ENCODE measurements at places on chromosomes 6 and 20. TPM values are rescaled to one million over a fixed set of nuclear protein-coding genes. Genes with fewer than 3 reads are reported as not detected.

DNA sequence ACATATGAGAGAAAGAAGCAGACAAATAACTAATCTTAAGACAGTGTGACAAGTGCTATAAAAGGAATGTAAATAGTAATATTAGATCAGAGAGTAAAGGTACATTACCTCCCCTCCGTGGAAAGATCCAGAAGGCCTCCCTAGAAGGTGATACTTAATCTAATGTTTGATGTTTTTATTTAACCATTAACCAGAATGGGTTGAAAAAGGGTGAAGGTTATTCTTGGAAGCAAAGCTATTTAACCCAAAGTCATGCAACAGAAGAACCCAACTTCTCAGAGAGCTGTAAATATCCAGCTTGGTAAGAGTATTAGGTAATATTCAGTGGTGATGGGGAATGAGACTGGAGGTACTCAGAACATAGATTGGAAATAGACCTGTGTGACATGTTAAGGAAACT, 68.0 kb upstream of the HIVEP1 start:
- no peak for DNase-seq

GRCh38 chr6:130322673-130323268, 43.0 kb upstream of the TMEM200A start:
- peak; percentile 27 for DNase-seq

DNA sequence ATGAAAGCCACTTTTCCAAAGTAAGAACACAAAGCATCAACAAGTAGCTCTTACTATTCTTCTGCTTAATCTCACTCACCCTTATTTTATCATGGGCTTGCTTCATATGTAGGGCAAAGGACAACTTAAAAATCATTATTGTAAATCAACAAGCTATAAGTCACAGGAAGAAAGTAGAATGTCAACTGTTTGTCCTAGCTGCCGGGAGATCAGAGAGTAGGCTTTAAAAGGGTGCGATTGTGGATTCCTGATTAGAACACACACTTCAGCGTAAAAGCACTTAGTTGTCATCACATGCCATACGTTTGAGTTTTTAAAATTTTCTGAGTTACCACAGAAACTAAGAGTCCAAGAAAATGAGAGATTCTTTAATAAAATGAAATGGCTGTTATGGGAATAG, 44.4 kb upstream of the NHSL1 start:
- no peak for DNase-seq

- no peak for DNase-seq
Observed at GRCh38 chr6:33013608-33014007, 4.2 kb upstream of the HLA-DOA start.

DNA sequence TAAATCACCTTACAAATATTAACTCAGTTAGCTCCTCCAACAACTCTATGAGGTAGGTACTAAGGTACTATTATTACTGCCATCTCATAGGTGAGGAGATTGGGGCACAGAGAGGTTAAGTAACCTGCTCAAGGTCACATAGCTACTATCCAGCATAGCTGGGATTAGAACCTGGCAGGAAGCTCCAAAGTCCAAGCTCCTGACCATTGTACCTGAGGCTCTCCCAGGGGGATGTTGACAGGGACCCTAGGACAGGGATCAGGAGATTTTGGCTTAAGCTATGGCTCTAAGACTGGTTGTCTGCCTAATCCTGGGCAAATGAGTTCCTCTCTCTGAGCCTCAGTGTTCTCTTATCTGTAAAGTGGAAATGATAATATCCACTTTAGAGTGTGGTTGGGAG, 59.3 kb downstream of the HNF4A start:
- no peak for DNase-seq

GRCh38 chr6:97128507-97128906, 154.5 kb downstream of the MMS22L start:
- no peak for DNase-seq

- DNase-seq = no peak
Observed at GRCh38 chr6:33696548-33697518, 14.7 kb downstream of the UQCC2 start.

DNA sequence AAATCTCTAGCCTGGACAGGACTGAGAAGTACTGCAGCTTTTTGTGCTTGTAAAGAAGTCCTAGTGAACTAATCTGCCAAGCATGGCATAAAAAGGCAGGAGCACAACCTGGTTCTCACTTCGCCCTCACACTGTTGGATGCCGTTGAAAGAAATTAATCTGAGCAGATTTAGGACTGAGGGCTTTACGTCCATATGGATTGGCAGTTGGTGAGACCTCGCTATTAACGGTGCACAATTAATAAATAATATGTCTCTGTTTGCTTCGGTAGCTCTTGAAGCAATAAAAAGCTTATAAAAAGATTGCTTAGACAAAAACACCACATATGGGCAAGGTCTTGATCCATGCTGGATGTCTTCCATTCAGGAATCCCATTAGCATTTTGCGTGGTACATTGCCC, 185.6 kb upstream of the EPHA7 start:
- DNase-seq = no peak

GRCh38 chr20:54197621-54198604, 10.0 kb upstream of the PFDN4 start:
- DNase-seq = no peak

- no peak for DNase-seq
Observed at GRCh38 chr6:134207421-134207820, 110.5 kb downstream of the SGK1 start.

- no peak for DNase-seq
Observed at GRCh38 chr20:33352258-33353012, 48.9 kb downstream of the CDK5RAP1 start.

GRCh38 chr20:58868795-58869194, 16.3 kb downstream of the GNAS start:
- DNase-seq = no peak

DNA sequence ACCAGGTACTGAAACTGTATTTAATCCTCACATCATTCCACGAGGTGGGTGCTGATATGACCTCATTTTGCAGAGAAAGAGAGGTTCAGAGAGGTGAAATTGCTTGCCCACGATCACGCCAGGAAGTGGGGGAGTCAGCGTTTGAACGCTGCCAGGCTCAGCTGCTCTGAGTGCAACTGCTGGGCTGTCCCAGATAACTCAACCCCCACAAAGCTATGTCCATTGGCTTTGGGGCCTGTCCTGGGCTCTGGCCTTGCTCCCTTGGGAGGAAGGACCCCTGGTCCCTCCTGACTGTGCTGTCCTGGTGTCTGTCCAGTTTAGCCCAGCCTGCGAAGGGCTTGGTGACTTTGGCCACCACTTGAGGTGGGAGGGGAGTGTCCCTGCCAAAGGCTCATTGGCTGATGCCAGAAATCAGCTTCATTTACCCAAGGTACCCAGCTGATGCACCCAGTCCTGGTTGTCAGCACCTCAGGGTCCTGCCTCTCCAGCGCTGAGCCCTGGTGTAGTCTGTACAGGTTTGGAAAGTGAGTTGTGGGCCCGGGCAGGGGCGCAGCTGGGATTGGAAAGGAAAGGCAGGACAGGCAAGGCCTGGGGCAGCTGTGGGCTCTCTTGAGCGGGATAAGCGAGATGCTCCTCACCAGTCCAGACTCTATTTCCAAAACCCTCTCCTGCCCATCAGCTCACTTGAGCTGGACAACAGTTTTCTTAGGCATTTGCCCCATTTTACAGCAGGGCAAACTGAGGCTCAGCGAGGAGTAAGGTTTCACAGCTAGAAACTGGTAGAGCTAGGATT, 38.5 kb downstream of the SUN5 start:
- DNase-seq = peak; percentile 53

DNA sequence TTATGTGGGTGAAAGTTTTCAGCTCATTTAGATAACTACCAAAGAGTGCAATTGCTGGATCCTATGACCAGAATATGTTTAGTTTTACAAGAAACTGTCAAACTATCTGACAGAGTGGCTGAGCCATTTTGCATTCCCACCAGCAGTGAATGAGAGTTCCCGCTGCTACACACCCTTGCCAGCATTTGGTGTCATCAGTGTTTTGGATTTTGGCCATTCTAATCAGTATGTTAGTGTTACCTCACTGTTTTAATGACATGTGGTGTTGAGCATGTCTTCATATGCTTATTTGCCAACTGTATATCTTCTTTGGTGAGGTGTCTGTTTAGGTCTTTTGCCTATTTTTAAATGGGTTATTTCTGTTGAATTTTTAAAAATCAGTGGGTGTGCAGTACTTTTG, 120.9 kb downstream of the CFAP61 start:
- DNase-seq = no peak

GRCh38 chr20:23052904-23053303, 3.4 kb upstream of the THBD start:
- DNase-seq = no peak

- no peak for DNase-seq
Observed at GRCh38 chr20:63033794-63034709, 27.3 kb upstream of the BHLHE23 start.

GRCh38 chr20:45157962-45158361, 16.7 kb upstream of the PI3 start:
- no peak for DNase-seq

DNA sequence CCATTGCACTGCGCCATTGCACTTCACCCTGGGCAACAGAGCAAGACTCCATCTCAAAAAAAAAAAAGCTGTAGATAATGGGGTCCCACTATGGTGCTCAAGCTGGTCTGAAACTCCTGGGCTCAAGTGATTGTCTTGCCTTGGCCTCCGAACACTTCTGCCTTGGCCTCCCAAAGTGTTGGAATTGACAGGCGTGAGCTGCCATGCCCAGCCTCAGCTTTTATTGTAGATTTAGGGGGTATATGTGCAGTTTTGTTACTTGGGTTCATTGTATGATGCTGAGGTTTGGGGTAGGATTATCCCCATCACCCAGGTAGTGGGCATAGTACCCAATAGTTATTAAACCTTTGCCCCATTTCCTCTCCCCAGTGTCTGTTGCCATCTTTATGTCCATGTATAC, 11.4 kb downstream of the HSPA1B start:
- no peak for DNase-seq

- DNase-seq = no peak
Observed at GRCh38 chr6:144298194-144298593, 13.1 kb downstream of the UTRN start.

DNA sequence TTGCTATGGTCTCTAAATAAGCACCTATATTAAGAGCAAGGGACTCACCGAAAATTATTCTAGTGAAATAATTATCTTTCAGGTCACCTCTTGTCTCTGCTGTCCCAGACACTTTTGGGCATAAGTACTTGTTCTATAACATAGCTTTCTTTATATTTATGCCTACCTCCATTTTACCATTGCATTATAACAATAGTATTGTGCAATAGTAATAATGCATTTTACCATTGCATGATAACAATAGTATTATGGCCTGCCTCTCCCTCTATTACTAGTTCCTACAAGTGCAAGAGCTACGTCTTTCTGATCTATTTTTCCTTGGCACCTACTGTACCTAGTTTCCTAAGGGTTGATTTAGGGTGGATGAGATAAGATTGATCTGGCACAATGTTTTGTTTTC, 169.2 kb downstream of the PDE7B start:
- DNase-seq = no peak

DNA sequence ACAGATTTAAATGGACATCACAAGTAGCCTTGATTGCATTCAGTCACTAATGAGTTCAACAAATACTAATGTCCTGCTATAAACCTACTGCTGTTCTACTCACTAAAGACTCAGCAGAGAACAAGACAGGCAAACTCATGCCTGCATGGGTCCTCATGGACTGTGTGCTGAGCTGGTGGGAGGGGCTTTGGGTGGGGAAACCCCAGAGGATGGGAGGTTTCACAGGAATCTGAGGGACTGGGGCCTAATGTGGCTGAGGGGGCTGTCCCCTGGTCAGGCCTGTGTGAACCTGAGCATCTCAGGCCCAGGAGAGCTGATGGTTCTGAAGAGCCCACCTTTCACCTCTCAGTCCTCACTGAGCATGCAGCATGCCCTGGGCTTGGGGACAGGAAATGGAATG, 1.4 kb downstream of the CST8 start:
- DNase-seq = no peak

The MLIP gene
- total RNA-seq = not detected

The UST gene
- total RNA-seq = 0.49 TPM

The NHLRC1 gene
- not detected for total RNA-seq

The SLX4IP gene
- total RNA-seq = 9.1 TPM

The GSTA4 gene
- total RNA-seq = 3.0 TPM

The DNAAF9 gene
- 2.4 TPM for total RNA-seq

The PKIB gene
- 1.1 TPM for total RNA-seq

Measured in activated naive CD4-positive, alpha-beta T cell treated with anti-CD3 and anti-CD28 coated beads, Interleukin-2, amount 50 U/mL, for 72 hours (primary cell).